ENCODE measurements at places on chromosomes 7 and 10. TPM values are rescaled to one million over a fixed set of nuclear protein-coding genes. Genes with fewer than 3 reads are reported as not detected.

CNTNAP2 gene
- total RNA-seq = 0.15 TPM

KLF14 gene
- total RNA-seq = under 0.01 TPM

SEMA3C gene
- total RNA-seq = 163 TPM

TMEM176B gene
- not detected for total RNA-seq

ATOH7 gene
- not detected for total RNA-seq

ENO4 gene
- 0.29 TPM for total RNA-seq

HIBADH gene
- 93.5 TPM for total RNA-seq

LRIT1 gene
- not detected for total RNA-seq

TRPV5 gene
- not detected for total RNA-seq

TNPO3 gene
- total RNA-seq = 77.1 TPM

HOGA1 gene
- 3.3 TPM for total RNA-seq

PIP gene
- not detected for total RNA-seq

SYT15B gene
- not detected for total RNA-seq

PSD gene
- total RNA-seq = 20.2 TPM

Measured in smooth muscle cell of trachea (primary cell).